G401 (cell line): ENCODE measurements at places on chromosomes 12 and 14.

- no peak for DNase-seq
Measured at GRCh38 chr12:51759695-51760094, 88.8 kb downstream of the FIGNL2 start.

DNA sequence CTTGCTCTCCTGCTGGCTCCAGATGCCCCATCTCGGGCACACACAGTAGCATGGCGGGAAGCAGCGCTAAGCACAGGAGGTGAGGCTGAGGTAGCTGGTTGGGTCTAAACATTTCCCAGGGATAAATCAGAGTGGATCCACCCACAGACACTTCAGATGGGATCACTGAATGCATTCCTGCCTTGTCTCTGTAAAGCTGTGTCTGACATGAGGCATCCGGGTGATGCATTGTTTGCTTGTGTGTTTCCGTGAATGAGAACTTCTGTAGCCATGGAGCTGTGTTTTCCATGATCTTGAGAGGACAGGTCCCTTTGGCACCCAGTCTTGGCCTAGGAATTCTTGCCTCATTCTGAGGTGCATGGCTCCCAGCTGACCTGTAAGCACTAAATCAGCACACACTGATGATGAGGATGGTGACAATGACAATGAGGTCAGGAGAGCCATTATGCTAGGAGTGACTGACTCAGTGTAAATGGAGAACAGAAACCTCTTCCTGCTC is 6.7 kb upstream of the KRT75 start:
- DNase-seq = no peak

GRCh38 chr14:24167469-24168114 is 4.3 kb upstream of the REC8 start:
- DNase-seq = no peak

DNA sequence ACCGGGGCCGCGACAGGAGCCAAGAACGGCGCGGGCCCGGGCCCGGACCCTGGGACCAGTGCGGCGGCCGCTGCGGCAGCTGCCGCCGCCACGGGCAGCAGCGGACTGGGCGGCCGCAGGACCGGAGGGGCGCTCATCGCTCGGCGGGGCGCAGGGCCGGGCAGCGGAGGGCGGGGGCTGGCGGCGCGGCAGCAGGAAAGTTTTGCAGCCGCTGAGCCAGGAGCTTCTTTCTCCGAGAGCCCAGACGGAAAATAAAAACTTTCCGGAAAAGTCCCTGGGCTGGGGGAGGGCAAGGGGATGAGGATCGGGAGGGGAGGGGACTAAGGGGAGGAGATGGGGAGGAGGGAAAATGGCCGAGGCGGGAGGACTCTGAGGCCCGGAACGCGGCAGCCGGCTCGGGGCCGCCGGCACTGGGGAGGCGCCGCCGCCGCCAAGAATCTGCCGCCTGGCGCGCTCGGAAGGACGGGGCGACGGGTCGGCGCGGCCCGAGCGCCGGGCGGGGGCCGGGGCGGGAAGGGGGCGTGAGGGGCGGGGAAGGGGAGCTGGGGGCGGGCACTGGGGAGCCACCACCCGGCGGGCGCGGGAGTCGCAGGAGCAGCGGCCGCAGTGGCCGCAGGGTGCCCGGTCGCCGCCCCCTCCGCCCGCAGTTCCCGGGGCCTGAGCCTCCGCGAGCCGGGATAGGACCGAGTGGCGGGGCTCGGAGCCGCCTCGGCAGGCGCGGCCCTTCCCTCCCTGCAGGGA is at the start of gene PRKD1:
TSS of gene PRKD1 (minus strand) at position 472 of the 741 bp plus-strand sequence.
- no peak for DNase-seq

DNA sequence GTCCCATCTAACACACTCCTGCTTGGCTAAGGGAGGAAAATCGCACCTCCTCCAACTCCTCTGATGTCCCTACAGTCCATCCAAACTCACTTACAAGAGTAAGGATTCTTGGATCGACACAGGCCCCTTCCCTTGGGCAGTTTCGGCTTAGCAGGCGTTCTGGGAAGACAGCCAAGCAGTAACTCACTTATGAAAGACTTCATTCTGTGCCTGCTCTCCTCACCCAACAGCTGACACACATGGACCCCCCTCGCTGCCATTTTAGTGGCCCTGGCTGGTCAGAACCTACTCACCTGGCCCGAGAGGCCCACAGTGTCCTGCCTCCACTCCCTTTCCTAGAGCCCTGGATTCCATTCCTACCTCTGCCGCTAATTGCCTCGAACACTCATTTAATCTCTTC is 52.3 kb upstream of the BCL2L14 start:
- no peak for DNase-seq

DNA sequence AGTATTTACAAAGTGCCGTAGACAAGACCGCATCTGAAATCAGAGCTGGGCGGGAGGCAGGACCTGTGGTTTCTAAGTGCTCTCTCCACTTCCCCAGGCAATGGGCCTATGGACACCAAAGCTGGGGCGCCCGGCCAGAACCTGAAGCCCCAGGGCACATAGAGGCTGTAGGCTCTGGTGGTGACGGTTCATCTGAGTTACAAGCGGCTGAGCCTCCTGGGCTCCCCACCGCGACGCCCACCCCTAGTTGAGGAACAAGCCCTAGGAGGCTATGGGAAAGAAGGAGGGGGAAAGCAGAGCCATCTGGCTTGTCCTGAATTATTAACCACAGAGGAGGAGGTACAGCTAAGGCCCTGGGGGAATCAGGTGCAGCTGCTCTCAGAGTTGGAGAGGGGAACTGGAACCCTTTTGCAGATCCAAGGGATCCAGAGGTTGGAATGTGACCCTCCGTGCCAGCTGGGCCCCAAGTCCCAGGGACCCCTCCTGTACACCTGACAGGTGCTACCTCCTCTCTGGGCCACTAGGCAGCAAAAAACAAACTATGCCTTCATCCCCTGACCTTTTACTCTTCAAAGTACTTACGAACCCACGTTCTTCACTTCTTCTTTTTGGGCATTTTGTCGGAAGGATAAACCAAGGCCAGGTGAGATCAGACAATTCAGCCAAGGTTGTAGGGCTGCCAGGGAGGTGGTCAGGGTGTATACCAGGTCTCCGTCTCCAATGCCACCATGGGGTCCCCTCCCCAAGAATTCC is 77.2 kb downstream of the ARL6IP4 start:
- no peak for DNase-seq

- DNase-seq = peak; percentile 55
Measured at GRCh38 chr14:100304825-100305323, 1.4 kb downstream of the SLC25A29 start.

- DNase-seq = no peak
Measured at GRCh38 chr12:22118238-22118790, 72.3 kb downstream of the CMAS start.

- no peak for DNase-seq
Measured at GRCh38 chr12:64742416-64742815, 16.8 kb downstream of the GNS start.

DNA sequence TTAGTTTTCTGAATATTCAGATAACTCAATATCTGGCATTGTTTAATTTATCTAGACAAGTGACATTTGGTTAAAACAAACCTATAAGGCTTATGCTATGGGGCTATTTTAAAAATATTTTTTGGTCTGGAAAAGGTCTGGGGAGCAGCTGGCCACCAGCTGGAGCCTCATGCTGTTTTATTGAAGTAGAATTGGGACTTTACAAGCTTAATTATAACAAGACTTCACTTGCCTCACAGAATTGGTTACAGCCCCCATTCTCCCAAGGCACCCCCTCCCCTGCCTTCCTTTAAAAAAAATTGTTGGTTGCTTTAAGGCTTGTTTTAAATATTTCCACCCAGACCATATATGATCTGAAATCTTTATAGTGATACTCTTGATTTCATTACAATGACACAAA is 453.9 kb downstream of the ADAMTS20 start:
- DNase-seq = no peak

GRCh38 chr12:116187151-116187511 is 90.4 kb downstream of the MED13L start:
- no peak for DNase-seq

GRCh38 chr14:24312736-24313507 is 1.6 kb downstream of the LTB4R start:
- no peak for DNase-seq

GRCh38 chr14:33420051-33420627 is 481.5 kb downstream of the NPAS3 start:
- peak; percentile 1 for DNase-seq

DNA sequence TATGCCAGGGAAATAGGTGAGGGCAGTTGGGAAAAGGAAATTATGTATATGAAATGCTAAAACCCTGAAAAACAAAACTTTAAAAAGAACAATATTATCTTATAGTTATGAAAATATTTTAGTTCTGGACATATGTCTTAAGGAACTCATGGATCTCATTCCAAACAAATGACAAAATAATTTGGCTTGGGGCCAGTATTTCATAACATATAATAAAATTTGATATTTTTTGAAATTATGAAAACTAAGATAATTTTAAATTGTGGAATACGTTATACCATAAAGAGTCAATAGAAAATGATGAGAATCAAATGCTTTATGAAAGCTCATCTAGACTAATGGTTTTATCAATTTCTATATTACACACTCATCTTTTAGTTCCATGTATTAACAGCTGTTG is 173.8 kb upstream of the DCN start:
- DNase-seq = no peak

DNA sequence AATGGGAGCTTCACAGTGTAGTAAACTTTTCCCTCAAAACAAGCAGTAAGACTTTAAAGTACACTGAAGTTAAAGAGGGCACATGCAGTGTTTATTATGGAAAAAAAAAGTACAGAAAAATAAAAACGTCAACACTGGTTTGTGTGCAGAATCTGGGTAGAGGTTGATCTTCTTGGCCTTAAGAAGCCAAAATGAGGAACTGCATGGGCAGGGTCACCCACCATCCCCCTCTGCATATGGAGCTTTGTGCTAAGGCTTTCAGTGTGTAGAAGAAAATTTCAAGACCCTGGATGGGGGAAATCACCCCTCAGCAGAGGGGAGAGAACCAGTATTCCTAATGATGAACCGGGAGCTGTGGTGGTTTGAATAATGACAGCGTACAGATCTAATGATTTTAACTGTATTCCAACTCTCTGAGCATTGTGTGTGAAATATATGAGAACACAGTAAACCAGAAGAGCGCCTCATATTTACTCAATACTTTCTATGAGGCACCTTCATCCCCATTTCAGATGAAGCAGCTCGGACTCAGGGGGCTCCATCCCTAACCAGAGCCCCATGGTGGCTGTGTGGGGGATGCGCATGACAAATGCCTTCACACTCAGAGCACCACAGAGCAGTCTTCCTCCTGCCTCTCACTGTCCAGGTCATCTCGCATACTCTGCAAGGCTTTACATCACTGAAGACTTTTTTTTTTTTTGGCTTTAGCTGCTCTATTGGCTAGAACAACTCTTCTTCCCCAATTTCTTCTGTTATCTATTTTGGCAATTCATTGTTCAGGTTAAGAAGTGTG is 33.4 kb downstream of the ACADS start:
- DNase-seq = peak; percentile 4

GRCh38 chr12:112843287-112843686 is 51.7 kb downstream of the RPH3A start:
- DNase-seq = peak; percentile 45

GRCh38 chr12:79317179-79317847 is 373.5 kb downstream of the PAWR start:
- peak; percentile 43 for DNase-seq

DNA sequence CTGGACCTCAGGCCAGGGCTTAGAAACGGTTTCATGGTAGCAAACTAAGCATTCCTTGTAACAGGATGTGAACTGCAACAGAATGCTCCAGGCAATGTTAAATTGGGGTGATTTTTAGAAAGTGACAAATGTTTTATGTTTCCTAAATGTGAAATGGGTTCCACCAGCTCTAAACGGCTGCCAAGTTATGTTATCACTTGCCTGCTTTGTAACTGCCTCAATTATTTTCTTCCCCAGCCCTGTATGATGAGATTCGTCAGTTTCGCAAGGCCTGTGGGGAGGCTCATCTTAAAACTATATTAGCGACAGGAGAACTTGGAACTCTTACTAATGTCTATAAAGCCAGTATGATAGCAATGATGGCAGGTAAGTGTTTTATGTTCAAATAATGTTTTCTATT is 70.9 kb downstream of the DERA start:
- DNase-seq = no peak

- no peak for DNase-seq
Measured at GRCh38 chr12:105931762-105932570, 206.8 kb downstream of the NUAK1 start.

DNA sequence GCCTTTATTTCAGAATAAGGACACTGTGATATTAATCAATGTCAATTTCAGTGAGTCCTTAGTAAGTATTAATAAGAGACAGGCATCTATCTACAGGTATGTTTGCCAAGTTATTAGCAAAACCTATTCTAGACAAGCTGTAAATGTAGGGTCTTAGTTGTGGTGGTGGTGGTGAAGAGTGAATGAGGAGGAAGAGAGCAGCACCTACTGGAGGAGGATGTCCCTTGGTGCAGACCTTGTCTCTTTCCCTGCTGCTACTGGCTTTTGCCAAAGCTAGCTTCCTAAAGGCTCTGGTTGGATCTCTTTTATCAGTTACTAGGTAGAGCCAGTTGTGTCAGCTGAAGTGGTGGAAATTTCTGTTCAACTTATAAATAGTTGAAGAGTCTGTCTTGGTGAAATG is 304.8 kb upstream of the ATP2B1 start:
- no peak for DNase-seq

GRCh38 chr12:71876137-71876799 is 36.7 kb downstream of the TBC1D15 start:
- no peak for DNase-seq

DNA sequence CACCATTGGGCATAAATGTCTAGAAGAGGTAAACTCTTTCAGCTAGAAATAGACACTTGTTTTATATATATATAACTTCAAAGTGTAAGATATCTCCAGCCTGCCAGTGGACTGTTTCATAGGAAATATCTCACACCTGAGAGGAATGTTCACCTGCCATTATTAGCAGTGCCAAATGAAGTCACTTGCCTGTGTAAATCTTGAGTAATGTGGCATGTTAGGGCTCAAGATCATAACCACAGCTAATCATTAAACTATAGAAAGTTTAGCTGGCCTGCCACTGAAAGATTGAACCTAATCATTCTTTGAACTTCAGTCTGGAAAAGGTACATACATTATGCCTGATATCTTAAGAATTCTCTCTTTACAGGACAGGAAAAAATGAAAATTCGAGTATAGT is 25.5 kb upstream of the KCNJ8 start:
- DNase-seq = no peak

DNA sequence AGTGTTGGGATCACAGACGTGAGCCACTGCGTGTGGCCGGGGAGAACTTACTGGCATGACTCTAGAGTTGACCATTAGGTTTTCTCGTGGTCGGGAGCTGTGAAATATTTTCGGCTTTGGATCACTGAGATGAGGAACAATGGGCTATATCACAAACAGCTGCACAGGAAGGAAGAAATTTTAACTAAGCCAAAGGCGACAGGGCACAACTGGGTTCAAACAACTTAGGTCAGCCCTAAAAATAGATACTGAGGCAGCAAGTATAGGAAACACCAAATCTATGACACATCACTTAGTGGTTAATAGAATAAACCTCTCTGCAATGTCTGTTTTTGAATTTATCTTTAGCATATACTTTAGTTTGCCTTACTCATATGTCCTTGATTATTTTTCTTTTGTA is 162.9 kb downstream of the LRIG3 start:
- DNase-seq = no peak
